CD8-positive, alpha-beta T cell (primary cell): ENCODE measurements at places on chromosomes 7 and 10.

- DNase-seq = no peak
These were observed 8.4 kb upstream of the RBM28 start for GRCh38 chr7:128352153-128352537.

- DNase-seq = no peak
These were observed 410.0 kb downstream of the HTR7 start for GRCh38 chr10:90447831-90448230.

GRCh38 chr10:23512355-23513058 lies 73.6 kb downstream of the OTUD1 start:
- DNase-seq = no peak

GRCh38 chr7:106418526-106418925 lies 133.7 kb upstream of the NAMPT start:
- no peak for DNase-seq

GRCh38 chr7:41573862-41574261 lies 129.0 kb downstream of the INHBA start:
- DNase-seq = no peak

GRCh38 chr10:14822879-14823755 lies 14.7 kb downstream of the CDNF start:
- DNase-seq = no peak

DNA sequence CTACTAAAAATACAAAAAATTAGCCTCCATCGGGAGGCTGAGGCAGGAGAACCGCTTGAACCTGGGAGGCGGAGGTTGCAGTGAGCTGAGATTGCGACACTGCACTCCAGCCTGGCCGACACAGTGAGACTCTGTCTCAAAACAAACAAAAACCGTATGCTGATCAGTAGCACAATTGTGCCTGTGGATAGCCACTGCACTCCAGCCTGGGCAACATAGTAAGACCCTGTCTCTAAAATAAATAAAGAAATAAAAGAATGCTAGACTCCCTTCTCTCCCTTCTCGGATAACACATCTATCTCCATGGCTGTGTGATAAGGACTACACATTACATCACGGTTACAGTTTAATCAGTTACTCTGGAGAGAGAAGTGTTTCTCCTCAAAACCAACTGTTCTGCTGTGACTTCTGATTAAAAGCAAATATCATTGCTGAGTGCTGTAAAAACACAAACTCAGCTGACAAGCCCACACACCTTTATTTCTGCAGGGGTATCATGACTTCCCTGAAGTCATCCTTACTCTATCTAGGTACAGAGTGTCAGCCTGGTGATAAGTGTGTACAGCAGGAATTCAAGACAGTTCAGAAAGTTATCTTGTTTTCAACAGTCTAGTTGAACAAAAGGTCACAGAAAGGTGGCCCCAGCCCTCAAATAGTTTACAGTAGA lies 5.3 kb upstream of the ARHGAP19 start:
- no peak for DNase-seq

DNA sequence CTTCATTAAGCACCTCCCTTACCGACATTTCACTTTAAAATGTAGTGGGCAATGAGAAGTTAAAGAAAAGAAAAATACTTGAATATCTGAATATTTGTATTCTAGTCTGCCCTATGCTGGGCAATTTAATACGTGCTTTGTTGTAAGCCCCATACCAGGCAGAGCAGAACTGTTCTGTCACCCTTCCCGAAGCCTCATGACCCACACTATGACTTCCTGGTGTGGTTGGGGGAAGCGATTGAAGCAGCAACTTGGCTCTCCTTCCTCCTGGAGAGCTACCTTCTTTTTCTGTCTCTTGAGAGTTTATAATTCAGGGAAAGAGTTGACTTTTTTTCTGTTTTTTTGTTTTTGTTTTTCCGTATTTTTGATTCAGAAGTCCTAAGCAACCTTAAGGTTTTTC lies 243.7 kb downstream of the INHBA start:
- DNase-seq = no peak

DNA sequence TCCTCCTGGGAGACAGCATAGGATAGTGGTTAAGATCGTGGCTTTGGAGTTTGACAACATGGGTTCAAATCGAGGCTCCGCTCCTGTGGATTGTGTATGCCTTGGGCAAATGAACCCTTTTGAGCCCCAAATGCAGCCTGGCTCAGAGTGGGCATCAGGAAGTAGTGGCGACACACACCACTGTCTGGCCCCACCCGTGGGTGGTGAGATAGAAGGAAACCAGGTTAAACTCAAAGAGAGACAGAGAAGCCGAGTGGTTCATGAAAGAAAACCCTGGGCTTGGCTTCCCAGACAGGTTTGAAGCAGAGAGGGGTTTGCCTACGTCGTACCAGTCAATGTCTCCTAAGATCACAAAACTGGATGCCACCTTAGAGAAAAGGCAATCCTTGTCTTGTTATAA lies 57.7 kb downstream of the PRTFDC1 start:
- peak; percentile 57 for DNase-seq

DNA sequence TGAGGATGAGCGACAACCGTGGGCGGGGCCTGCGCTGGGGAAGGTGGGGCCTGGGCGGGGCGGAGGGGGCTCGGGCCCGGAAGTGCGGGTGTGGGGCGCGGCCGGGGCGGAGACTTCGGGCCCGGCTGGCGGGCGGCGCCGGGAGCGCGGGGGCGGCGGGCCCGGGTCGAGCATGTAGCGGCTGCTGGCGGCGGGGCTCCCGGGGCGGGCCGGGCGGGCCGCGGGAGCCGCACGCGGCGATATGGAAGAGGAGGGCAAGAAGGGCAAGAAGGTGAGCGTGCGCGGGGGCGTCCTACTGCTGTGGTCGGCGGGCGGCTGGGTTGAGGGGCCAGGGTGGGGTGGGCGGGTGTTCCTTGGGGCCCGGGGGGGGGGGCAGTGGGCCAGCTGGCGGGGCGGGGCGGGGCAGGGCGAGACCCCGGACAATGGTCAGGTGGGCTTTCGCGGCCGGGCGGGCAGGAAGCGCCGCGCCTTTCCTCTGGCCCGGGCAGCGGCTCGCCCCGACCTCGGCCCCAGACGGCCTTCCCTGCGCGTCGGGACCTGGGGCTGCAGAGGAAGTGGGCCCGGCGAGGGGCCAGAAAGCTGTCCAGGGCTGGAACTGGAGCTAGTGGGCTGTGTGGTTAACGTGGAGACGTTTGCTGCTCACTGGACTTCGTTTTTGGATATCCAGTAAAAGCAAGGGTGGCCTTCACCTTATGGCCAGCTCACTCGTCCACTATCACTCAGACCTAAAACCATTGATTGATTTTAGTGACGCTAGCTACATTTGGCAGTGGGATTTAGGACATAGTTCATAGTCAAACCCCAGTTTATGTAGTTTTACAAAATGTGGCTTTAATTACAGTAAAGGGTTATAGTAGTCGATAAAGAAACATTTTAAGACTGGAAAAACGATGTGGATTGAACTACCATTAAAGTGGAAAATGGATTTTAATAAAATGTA lies at the start of gene CCM2:
Gene CCM2, plus strand, starts transcription at position 109 of the 940 bp plus-strand sequence. Its CDS starts 133 bp downstream, at position 242.
- no peak for DNase-seq

DNA sequence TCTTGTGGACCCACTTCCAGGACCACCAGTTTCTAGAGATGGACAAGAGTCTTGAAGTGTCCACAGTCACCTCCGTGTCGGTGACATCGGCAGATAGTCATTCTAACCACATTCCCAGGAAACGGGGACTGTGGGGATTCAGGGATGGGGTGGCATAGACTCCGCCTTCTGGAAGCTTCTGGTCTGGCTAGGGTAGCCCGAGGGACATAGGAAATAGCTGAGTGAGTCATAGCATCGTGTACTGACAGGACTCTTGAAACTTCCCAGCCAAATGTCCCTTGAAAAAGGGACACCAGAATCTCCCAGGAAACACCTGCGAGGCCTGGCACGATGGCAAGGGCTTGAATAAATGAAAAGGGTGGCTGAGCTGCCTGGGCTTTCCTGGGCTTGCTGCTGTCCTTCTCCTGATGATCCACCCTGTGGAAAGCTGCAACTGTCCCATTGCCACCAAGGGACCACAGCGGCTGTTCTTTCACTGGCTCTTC lies 84.1 kb upstream of the LRRC4 start:
- no peak for DNase-seq

- no peak for DNase-seq
These were observed 430.3 kb upstream of the SEMA3A start for GRCh38 chr7:84624927-84625326.

DNA sequence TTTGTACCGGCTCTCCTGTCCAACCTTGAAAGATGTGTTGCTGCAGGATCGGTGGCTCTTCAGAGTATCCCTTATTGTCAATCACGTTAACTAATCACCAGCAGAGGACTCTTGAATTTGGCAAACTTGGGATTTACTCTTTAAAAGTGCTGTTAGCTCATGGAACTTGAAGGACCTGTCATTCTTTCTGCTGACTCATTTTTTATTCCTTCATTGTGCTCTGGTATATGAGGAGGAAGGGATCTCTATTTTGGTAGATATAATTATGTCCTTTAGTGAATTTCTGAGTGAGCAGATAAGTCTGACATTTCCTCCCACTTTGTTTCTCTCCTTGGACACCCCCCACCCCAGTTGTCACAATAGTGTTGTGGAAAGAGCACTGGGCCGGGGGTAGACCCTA lies 175.1 kb upstream of the HDAC9 start:
- DNase-seq = no peak

GRCh38 chr10:30505543-30506298 lies 71.7 kb downstream of the MAP3K8 start:
- no peak for DNase-seq

DNA sequence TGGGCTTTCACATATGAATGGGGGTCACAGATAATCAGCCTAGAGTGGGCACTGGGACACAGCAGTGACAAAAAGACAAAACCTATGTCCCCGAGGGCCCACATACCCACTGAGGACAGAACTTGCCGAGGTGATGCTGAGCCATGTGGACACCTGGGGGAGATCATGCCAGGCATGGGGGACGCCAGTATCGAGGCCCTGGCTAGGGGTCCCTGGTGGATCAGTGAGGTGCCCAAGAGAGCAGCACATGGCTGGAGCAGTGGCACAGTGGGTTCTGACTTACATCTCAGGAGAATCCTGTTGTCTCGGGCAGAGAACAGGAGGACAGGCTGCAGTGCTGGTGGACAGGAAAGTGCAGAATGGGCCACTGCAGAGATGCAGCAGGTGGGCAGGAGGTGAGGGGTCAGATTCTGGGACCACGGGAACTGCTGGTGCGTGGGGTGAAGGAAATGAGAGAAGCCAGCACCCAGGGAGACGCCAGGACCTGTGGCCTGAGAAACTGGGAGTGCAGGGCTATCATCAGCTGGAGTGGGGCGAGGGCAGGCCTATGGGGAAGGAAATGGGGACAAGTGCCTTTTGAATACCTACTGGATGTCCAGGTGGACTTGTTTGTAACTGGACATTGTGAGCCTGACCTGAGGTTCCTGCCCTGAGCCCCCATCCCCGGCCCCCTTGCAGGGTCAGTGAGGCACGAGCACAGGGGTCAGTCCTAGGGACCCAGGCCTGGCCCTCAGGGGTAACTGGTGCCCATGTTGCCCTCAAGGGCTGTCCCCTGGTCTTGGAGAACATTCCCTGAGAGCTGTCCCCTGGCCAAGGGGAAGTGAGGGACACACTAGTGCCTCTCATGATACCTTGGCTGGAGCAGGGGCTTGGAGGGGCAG lies 91.2 kb upstream of the RET start:
- DNase-seq = no peak

DNA sequence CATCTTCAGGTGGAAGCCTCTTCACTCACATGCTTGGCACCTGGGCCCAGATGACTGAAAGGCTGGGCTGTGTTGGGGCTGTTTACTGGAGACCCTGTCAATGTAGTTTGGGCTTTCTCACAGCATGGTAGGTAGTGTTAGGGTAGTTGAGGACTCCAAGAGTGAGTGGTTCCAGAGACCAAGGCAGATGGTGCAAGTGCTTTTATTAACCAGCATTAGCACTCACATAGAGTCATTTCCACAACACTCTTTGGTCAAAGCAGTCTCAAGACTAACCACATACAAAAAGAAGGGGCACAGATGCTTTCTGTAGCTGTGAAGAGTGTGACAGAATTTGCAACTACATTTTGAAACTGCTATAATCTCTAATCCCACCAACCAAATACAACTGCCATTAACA lies 135.0 kb downstream of the RTKN2 start:
- no peak for DNase-seq

DNA sequence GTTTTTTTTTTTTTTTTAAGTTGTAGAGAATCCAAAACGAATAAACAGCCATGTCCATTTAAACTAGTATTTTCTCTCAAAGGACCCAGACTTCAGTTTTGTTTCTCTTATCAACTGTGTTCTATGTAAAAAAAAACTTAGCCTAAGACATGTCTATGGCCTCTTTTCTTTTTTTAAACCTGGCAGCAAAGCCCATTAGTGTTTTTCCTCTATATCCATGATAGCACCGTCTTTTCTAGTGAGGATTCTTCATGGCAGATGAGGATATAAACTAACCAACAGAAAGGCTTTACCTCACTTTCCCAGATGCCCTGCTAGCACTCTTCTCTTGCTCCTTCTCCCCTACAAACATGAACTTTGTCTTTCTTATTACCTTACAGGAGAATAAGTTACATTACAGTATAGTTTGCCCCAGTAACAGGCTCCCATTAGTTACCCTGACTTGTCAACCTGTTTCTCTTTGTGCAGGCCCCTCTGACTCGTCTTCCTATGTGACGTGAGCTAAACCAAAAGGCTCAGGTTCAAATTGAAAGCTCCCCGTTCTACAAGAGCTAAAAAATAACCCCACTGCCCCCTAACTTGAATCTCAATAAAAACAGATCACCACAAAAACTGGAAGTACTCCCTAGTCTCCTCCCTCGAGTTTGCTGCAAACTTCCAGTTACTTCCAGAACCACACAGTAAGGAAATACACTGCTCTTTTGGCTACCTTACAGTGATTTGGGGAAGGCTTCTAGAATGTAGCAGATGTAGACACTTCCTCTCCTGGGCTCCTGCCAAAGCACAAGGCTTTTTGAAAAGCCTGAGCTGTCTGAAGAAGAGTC lies 20.1 kb downstream of the P4HA1 start:
- DNase-seq = no peak

- no peak for DNase-seq
These were observed 10.3 kb downstream of the CDHR1 start for GRCh38 chr10:84204610-84205009.

GRCh38 chr10:77605466-77605865 lies 32.1 kb downstream of the KCNMA1 start:
- DNase-seq = no peak

DNA sequence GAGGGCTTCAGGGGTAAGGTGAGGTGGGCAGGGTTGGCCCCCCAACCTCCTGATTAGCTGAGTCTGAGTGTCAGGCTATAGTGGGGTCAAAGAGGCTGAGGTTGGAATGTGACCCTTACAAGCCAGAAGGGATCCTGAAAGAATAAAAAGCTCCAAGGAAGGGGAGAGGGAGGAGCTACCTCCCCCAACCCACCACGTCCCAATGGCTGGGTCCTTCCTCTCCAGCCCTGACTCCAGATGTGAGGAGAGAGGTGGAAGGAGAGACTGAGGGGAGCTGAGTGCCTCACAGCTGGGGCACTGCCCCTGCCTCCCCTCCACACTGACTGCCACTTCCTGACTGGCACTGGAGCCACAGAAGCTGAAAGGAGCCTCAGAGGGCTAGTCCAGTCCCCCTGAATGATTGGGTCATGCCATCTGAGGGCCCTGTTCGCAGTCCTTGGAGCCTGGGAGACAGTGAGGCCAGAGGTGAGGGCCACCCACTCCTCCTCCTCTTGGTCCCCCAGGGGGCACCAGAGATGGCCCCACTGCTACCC lies 20.6 kb downstream of the IMPDH1 start:
- no peak for DNase-seq

GRCh38 chr7:108093851-108094331 lies 36.3 kb downstream of the LAMB4 start:
- DNase-seq = no peak

- DNase-seq = no peak
These were observed 104.5 kb downstream of the VIPR2 start for GRCh38 chr7:159040146-159040545.
